ENCODE measurements at places on chromosomes 4 and X.

GRCh38 chr4:114264877-114265291 lies 285.4 kb upstream of the ARSJ start:
- DNase-seq = no peak

GRCh38 chrX:13085526-13085925 lies 41.1 kb upstream of the FAM9C start:
- peak; percentile 52 for DNase-seq

DNA sequence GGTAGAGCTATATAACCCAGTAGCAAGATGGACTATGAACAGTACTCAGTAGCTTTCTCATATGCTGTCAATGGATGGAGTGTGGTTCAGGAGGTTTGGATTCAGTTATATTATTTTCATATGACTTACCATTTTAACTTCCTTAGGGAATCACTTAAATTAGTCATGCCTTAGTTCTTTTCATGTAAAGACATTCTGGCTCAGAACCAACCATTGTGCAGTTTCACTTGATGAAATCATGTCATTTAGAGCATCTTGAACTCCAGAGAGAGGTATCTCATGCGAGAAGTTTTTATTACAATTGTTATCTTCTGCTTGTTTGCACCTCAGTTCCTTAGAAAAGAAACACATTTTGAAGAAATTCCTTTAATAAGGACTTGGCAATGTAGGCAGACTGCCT lies 55.8 kb downstream of the IL1RAPL2 start:
- no peak for DNase-seq

DNA sequence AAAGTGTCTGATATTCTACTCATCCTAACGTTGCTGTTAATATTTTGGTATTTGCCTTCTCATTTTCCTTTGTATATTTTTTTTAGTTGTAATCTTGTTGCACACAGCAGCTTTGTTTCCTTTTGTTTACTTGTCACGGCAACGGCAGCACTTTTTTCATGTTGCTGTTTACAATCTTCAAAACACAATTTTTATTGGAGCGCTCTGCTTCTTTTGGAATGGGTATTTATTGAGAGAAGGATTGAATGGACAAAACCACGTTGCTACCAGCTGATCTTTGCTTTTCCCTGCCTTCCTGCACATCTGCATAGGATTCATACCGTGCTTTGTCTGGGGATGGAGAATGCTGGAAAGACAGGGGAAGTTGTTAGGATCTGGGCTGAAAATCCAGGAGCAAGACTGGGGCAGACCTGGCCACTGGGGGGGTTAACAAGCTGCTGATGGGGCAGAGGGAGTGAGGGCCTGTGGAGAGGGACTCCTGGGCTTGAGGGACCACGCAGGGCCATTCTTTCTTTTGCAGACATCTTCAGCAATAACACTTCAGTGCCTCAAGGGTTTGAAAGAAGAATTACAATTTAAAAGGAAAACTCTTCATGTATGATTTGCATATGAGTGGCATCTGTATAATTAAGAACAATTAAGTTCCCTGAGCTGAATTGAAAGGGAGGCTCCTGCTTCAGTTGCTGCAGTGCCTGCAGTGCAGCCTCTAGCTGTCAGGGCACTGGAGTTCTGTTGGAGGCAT lies 69.8 kb downstream of the TMEM131L start:
- no peak for DNase-seq

GRCh38 chr4:10243856-10244255 lies 127.3 kb upstream of the WDR1 start:
- no peak for DNase-seq

DNA sequence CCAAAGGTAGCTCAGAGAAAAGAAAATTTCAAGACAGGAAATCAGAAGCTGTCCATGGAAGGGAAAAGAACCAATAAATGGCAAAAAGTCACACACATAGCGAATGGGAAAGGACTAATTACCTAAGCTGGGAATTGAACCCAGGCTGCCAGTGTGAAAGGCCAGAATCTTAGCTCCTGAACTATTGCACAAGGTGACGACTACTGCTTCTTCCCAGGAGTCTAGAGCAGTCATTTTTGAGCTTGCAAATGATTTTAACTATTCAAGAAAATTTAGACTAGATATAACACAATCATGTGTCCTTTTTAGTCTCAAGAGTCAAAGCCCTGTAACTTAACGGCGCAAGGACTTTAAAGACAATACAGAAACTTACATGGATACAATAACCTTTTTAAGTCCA lies 34.1 kb upstream of the ZNF81 start:
- no peak for DNase-seq

Data from activated naive CD8-positive, alpha-beta T cell treated with anti-CD3 and anti-CD28 coated beads for 36 hours (primary cell).